BE2C (cell line): ENCODE measurements at places on chromosomes 13 and 19.

GRCh38 chr13:94921181-94921580, 208.8 kb upstream of the SOX21 start:
- no peak for DNase-seq

GRCh38 chr13:23025864-23026608, 154.7 kb upstream of the SGCG start:
- no peak for DNase-seq

DNA sequence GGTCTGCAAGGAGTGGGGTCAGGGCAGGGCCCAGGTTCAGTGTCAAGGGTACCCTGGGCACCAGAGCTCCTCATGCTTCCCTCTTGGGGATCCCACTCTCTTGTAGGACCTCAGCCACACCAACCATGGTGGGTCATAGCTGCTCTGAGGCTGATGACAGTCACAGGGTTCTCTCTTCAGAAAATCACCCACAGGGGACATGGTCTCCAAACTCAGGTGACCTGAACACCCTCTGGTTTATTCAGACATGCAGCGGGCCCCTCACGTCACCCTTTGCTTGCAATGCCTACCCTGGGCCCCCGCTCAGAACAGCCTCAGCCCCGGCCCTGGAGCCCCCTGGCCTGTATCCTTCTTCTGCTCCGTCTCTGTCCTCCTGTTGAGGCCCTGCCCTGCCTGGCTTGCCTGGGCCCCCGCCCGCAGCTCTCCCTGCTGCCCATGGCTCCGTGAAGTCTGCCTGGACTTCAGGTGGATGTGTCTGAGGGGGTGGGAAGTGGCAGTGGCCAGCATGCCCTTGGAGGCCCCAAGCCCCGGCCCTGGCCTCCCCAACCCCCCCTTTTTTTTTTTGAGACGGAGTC, 20.4 kb downstream of the CHERP start:
- DNase-seq, result no peak

DNA sequence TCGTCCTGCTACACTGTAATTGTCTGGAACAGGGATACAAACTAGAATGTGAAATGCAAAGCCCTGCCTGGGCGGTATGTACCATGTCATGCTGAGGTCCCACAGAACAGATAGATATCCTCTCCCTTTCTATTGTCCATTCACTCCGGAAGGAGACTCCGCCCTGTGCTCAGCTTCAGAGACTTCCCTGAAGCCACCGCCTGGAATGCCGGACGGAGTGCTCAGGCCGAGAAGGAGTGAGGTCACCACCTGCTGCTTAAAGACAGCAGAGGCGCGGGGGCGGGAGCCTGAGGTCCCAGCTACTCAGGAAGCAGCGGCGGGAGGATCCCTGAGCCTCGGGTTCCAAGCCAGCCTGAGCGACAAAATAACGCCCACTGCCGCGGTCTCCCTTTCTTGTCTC, 890 bp upstream of the ZNF611 start:
- no peak for DNase-seq

GRCh38 chr13:40777809-40778175, 6.8 kb upstream of the MRPS31 start:
- no peak for DNase-seq

- DNase-seq, result peak; percentile 55
These were observed 578.2 kb downstream of the MYO16 start for GRCh38 chr13:109207622-109208021.

DNA sequence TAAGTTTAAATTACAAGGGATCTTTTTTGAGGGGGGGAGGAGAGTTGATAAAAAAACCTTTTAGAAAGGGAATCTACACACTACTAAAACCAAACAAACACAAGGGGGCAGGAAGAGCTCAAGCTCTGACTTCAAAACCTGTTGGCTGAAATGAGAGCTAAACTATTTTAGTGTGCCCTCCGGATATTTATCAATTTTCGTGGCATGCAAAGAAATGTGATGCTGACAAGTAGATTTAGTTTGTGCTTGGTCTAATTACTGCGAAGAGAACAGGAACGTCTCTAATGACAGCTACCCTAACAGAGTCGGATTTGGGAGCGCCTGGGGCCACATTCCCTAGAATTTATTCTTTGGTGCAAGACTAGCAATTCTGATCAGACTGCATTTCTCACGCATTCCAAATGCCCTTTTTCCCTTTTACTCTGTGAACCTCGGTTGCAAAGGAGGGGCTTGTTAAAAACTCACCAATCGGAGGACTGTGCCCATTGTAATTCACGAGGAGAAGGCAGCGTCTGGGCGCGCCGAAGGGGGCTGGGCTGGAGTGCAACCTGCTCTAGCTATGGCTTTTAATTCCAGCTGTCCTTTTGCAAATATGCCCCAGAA, 802 bp upstream of the FREM2 start:
- DNase-seq, result no peak

- DNase-seq, result no peak
These were observed 66.4 kb downstream of the KLF12 start for GRCh38 chr13:74067818-74068217.

DNA sequence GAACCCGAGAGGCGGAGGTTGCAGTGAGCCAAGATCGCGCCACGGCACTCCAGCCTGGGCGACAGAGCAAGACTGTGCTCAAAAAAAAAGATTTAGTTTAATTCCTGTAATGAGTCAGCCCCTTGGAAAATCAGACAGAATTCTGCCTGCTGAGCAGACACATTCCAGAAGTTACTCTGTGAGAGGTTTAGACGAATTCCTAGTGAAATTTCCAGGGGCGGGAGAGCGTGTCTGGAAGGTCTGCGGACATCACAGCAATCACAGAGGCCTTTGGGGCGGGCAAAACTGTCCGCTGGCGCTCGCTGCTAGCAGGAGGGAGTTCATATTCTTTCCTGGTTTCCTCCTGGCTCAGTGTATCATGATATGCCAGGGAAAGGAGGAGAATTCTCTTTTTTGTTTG, 17.5 kb downstream of the MISP start:
- no peak for DNase-seq

DNA sequence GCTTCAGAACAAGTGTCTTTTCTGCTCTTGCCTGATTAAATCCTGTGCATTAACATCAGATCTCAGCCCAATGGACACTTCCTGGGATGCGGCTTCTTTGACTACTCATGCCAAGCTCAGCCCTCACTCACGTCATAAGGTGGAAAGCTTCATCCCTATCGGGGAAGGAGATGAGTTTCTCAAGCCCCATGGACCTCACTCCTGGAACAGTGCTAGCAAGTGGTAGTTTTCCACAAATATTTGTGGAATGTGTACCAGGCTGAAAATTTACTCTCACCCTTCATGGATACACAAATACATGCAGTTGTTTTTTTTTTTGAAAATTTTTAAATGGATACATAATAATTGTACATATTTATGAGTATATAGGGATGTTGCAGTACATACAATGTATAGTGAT, 34.6 kb upstream of the FARP1 start:
- DNase-seq, result no peak

DNA sequence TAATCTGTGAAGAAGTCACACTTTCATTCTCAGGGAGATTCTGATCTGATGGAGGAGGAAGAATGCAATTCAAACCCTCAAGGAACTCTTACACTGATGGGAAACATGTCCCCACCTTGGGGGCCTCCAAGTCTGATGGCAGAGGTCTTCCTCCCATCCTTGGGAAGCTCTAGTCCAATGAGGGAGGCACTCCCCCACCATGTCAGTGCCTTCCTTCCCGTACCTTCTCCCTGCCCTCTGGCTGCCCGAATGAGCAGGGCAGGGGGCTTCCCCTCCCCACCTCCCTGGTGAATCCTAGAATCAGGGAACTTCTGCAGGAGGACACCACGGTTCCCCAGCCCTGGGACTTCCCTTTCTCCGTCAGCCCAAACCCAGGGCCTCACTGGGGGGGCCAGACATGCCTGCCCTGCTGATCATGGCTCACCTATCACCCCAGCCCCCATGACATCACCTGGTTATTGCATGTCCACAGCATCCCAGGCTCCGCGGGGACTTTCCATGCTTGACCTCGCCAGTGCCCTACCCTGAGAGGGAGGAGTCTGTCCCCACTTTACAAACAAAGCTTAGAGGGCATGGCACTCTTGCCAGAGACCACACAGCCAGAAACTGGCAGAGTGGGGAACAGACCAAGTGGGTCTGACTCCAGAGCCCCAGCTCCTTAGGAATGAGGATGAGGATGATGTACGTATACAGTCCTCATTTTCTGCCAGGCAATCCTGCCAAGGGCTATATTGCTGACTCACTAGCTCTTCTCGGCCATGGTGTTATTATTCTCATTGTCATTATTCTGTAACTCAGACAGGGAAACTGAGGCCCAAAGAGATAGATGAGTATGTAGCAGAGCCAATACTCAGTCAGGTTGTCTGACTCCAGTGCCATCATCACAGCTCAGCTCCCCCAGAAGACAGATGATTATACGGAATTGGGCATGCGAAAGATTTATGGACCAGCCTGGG, 9.6 kb upstream of the BCL3 start:
- DNase-seq, result no peak

DNA sequence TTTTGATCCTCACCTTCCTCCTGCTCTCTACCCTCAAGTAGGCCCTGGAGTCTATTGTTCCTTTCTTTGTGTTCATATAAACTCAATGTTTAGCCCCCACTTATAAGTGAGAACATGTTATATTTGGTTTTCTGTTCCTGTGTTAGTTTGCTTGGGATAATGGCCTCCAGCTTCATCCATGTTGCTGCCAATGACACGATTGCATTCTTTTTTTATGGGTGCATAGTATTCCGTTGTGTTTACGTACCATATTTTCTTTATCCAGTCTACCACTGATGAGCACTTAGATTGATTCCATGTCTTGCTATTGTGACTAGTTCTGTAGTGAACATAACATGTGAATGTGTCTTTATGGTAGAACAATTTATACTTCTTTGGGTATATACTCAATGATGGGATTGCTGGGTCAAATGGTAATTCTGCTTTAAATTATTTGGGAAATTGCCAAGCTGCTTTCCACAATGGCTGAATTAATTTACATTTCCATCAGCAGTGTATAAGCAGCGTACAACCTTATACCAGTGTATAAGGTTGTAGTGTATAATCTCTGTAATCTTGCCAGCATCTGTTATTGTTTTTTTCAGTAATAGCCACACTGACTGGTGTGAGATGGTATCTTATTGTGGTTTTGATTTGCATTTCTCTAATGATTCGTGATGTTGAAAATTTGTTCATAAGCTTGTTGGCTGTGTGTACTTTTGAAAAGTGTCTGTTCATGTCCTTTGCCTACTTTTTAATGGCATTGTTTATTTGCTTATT, 288.9 kb downstream of the KCNRG start:
- no peak for DNase-seq

DNA sequence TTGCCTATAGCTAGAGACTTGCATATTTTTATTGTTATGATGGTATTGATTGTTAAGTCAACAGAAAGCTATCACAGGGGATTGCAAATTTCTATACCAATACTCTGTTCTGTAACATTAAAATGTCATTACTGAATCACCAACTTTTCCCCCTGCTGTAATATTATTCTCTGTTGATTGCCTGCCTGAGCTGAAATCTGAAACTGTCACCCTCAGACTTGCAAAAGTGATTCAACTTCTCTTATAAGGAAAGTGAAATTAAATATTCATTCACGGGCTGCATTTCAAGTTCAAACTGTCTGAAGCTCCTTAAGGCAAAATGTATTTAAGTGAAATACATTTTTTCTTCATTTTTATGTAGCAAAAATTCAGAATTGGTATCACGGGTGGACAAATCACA, 723.2 kb downstream of the PCDH9 start:
- no peak for DNase-seq

- DNase-seq, result no peak
These were observed 35.1 kb downstream of the ELF1 start for GRCh38 chr13:40983725-40984667.

GRCh38 chr19:45553464-45553863, 31.1 kb downstream of the OPA3 start:
- DNase-seq, result peak; percentile 42

DNA sequence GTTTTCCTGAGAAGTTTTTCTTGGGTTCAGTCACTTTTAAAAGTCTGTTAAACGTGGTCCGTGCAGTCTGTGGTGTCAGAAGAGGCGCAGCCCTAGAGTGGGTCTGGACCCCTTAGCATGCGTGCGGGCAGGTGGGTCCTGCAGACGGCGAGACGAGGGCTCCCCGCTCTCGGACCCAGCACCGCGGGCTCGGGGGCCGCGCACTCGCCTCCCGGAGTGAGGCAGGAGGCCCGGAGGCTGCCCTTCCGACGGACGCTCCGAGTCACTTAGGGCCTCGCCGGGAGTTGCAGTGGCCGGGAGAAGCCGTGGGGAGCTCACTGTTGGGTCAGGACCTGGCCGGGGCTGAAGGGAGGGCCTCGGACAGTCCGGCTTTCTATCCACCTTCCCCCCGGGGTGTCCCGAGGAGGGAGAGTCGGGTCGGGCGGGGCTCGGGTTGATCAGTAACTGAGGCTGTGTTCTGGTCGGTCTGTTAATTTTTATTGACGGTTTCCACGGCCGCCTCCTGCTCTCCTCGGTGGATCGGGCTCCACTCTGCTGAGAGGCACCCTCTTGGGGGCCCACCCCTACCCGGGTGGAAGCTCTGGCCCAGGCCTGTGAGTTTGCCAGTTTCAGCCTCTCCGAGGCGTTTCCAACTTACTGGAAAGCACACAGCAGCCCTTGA, 1.3 kb downstream of the PTBP1 start:
- no peak for DNase-seq

- DNase-seq, result no peak
These were observed 45.2 kb upstream of the URI1 start for GRCh38 chr19:29896802-29897201.

DNA sequence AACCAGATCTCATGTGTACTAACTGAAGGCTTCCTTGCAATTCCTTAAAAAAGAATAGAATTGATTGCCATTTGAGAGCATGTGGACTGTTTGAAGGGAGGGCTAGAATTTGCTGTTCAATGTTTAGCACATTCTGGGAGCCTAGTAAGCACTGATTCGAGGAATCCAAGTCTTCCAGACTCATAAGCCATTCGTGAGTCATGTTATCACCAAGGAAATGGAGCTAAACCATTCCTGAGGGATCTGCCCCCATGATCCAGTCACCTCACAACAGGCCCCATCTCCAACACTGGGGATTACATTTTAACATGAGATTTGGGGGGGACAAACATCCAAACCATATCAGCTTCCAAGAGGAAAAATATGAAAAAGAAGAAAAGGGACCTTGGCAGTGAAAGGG, 276.4 kb downstream of the KCNRG start:
- DNase-seq, result no peak

DNA sequence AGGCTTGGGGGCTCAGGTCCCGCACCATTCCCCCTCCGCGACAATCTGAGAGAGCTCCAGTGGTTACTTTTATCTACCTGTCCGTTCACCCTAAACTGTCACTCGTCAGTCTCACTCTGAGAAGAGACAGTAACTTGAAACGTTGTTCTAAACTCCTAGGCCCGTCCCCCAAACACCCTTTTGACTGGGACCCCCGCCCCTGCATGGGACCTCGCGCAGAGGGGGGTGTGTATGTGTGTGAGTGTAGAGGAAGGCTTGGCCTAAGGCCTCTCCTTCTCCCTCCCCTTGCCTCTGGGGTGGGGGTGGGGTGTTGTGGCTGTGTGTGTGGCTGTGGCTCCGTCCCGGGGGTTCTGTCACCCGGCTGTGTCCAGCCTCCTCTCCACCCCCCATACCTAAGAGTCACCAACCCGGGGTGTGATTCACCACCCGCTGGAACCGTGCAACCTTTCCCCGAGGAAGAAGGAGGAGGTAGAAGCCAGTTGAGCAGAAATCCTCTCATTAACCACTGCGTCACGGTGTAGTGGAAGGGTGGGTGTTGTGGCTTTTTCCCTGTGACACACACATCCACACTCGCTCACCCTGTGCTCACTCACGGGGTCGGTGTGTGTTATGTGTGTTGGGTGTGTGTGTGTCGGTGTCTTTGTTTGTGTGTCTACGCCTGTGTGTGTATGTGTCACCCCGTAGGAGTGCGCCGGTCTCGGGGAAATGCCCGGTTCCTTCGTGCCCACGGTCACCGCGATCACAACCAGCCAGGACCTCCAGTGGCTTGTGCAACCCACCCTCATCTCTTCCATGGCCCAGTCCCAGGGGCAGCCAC, 2.4 kb downstream of the FOSB start:
- DNase-seq, result no peak
